BE2C (cell line): ENCODE measurements at places on chromosomes 7 and 10.

DNA sequence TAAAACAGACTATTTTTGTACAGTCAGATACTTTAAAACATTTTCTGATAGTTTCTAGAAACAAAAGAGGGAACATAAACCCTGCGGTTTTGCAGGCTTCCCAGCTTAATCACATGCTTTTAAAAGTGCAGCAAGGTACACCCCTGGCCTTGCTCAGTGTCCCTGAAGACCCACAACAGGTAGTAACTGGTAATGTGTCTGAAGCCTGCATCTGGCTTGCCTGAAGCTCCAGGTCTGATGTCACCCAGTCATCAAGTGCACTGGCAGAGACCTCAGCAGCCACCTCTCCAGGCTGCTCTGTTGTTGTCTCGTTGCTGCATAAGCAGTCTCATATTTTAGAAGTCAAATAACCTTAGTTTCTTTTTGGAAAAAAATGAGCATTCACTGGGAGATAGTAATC lies 376.1 kb upstream of the MTPN start:
- DNase-seq = peak; percentile 11

DNA sequence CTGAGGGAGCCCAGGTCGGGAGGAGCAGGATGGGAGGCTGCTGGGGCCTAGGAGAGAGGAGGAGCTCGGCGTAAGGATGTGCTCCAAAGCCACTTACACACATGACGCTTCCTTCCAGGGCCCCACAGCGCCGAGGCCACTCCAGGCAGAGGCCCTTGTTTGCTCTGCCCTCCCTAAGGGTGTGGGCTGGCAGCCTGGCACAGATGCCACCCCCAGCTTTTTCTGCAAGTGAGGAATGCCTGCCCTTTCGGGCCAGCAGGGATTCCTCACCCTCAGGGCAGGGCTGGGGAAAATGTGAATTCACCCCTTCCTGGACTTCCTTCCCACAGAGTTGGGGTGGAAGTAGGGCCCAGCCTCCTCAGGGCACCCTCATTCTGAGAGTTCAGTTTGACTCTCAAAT lies 5.6 kb upstream of the AQP1 start:
- DNase-seq = no peak

DNA sequence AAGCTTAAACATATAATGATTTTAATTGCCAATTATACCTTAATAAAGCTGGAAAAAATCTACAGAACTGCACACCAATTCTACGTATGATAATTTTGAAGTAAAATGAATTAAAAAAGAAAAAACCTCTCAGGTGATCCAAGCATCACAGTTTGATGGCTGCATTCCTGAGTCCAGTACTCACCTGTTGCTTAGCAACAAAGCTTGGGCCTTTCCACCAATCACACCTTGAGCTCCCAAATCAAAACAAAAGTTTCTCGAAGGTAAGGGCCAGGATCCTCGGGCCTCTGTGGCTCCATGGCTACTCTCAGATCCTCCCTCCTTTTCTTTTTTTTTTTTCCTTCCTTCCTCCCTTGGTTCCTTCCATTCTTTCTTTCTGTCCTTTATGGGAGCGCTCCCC lies 137.2 kb upstream of the PCBD1 start:
- no peak for DNase-seq

- DNase-seq = peak; percentile 78
These were observed 1.3 kb downstream of the NRCAM start for GRCh38 chr7:108454674-108455550.

- DNase-seq = no peak
These were observed at the start of gene MEOX2 for GRCh38 chr7:15686295-15686956. Gene MEOX2 (minus strand): TSS chr7:15686683. CDS start chr7:15686402, 281 bp downstream.

DNA sequence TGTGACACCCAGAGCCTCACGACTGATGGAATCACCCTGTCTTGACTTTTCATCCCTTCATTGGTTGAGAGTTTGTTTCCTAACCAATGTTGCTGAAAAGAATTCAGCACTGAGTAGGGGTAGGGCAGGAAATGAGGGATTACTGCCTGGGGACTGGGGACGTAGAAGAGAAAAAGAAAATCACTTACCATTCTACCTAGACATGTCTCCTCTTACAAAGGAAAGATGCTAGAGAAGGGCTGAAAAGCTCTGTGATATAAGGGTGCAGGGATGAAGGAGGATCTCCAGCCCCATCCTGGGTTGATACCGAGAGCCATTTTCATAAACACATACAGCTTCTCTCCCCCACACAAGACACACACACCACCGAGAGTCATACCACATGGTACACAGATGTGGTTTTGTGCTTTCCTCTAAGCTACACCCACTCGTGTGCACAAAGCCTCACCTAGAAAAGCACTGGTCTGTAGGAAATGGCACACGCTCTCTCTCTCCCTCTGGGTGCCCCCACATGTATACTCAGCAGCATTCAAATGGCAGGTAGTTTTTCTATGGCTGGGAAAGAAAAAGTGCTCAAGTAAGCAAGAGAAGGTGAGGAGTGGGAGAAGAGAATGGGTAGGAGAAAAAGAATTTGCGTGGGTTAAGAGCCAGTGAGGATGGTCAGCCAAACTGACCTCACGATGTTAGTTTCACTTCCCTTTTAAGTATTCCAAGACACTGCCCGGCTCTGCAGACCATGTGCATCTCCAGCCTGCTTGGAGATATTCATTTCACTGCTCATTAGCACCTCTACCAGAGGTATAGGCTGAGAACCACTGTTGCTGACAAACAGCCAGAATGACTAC lies 85.8 kb downstream of the CALD1 start:
- no peak for DNase-seq

GRCh38 chr10:30368065-30368718 lies 19.1 kb upstream of the MTPAP start:
- DNase-seq = no peak

DNA sequence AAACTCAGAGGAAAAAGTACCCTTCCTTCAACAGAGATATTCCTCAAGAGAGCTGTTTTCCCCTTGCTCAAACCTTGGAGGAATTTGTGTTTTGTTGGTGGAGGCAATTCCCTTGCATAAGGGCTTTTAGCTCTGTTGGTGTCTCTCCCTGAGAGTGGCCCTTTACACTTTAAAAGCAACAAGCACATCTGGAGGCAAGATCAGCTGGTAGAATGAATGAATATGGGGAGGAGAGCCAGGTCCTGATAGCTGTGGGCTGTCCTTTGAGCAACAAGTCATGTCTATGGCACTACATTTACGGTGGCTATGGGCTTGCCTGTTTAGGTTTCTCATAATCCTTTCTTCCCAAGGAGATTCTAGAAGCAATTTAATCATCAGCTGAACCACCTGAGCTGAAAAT lies 384.0 kb downstream of the SORCS3 start:
- no peak for DNase-seq

DNA sequence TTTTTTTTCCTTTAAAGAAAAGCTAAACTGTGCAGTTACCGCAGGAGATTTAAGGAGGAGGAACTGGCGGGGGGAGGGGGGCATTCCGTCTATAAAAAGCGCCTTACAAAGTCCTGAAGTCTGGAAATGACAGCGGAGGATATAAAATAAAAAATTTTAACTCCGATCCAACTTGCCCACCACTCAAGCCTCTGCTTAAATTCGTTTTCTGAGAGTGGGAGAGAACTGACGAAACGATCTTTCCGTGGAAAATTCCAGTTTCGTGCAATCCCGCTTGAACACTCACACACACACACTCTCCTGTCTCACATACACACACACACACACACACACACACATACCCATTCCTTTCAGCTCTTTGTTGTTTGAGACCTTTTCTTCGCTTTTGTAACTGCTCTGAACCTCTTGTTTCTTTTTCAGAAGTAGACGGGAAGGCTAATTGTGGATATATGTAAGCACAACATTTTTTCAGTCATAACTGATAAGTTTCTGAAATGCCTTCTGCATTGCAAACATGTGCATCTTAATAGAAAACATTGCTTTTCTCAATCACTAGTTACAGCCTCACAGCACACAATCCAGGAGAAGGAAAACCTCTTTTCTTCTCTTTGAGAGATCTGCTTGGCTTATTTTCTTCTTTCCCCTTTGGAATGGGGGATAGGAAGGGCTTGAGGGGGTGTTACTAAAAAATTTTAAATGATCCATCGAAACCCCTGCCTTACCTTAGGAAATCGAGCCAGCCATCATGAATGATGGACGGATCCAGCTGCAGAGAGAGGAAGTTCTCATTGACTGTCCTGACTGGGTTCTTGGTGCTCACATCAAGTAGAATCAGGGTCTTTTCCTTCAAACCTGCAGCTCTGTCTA lies 628 bp downstream of the HPSE2 start:
- no peak for DNase-seq

GRCh38 chr7:116802746-116803152 lies 59.6 kb upstream of the CAPZA2 start:
- peak; percentile 40 for DNase-seq

- peak; percentile 23 for DNase-seq
These were observed 156.8 kb upstream of the LYZL1 start for GRCh38 chr10:29131952-29132547.

- no peak for DNase-seq
These were observed 58.5 kb upstream of the SORCS3 start for GRCh38 chr10:104582602-104582951.

- no peak for DNase-seq
These were observed 687.3 kb downstream of the KCNMA1 start for GRCh38 chr10:76950354-76950753.

DNA sequence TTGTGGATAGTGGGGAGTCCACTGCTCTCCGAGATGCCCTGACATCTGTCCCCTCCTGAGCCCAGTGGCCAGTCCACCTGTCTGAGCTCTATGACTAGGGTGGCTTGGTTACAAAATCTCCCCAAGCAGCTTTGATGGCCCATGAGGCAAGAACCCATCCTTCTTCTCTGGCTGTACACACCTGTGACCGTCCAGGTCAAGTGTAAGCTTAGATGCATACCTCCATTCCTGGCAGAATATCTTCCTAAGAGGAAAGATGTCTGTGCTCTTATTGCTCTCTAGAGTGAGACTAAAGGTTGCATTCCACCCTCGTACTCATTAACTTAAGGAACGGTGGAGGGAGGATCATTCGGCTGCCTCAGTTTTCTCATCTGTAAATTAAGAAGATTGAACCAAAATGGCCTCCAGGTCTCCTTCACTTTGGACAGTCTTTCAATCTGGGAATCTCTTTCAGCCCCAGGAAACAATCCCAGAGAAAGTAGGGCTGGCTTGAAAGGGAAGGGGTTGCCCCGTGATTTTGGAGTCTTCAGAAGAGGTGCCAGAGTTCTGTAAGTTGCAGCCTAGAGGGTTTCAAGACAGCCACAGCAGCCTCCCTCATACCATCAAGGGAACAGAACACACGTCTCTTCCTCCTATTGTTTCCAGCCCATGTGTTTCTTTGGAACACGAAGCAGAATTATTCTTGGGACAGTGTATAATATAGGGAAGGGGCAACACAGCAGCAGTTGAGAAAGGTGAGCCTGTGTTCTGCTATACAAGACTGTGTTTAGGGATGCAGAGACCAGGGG lies 5.5 kb downstream of the HOXA4 start:
- no peak for DNase-seq

GRCh38 chr10:63376560-63377304 lies 89.0 kb downstream of the JMJD1C start:
- DNase-seq = no peak

DNA sequence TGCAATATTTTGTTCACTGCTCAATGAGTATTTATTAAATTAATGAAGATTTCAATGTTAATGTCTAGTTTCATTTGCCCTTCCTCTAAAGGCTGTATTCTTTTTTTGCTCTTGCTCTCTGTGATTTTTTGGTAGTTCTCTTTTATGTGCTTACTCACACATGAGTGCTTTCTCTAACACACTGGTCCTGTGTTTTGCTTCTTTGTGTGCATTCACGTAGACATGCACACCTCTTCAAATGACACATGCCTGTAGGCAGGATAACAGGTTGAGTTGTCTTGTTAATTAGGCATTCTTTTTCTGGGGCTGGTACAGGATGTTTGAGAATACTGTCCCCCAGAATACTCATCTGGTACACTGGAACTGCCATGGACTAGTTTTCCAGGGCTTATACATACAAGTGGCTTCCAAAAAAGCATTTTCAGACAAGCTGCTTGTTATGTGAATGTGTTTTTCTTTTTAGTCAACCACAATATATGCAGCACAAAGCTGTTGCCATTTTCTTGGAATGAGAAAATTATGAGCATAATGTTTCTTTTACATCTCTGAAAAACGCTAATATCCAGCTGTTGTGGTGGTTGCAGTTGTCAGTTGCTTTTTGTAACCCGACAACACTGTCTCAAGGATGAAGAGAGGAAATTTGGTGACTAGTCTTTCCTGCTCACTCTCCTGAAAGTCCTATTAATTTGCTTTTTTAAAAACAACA lies 416.4 kb downstream of the AUTS2 start:
- no peak for DNase-seq

DNA sequence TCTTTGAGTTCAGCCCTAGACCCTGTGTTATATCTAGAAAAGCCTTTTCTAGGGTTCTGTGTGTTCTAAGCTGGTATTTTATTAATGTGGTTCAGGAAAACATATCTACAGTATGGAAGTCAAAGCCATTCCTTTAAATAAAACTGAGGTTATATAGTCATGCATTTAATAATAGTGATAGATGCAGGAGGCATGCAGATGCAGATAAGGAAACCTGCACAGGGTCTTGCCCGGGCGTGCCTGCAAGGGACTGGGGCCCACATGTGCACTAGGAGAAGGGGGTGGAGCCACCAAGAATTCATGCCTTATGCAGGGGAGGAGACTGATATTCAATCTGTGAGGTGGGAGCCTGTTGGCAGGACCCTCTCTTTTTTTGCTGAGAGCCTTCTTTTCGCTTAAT lies 171.5 kb downstream of the PRPF18 start:
- no peak for DNase-seq

GRCh38 chr7:112064627-112065385 lies 141.4 kb downstream of the DOCK4 start:
- no peak for DNase-seq

DNA sequence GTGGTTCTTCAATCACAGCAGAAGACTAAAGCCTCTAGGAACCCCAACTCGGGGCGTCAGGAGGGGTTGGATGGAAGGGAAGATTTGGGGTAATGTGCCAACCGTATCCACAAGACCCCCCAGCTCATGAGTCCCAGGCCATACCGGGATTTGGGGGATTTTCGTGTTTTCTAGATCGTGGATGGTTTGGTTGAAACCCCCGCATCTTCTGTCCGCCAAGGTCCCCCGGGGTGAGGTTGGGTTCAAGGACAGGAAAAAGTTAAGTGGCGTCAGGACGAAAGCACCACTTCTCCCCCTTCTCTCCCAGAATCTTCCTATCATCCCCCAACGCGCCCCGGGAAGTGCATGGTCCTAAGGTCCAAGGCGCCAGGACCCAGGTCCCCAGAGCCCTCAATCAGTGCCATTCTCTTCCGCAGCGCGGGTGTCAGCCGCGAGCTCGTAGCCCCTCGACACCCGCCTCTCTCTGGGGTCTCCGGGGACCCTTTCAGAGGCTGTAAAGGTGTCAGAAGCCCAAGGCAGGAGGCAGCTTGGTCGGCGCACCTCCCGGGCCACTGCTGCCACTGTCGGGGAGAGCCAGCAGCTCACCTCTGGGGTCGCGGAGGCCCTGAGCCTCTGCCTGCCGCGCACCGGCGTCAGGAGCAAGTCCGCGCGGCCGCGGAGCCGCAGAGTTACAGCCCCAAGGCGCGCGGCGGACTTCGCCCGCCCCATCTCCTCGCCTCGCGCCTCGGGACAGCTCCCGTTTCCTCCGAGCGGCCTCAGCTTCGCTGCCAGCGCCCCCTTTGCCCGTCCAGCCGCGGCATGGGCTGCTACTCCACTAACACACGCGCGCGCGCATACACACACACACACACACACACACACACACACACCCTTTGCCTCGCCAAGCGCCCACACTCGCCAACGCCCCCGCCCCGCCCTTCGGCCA lies 1.5 kb downstream of the MKX start:
- DNase-seq = no peak

GRCh38 chr10:34916314-34916713 lies 101.2 kb upstream of the PARD3 start:
- no peak for DNase-seq
